Stimulated activated CD4-positive, alpha-beta T cell treated with anti-CD3 and anti-CD28 coated beads, TNF-alpha, amount 100 ng/mL, for 24 hours (primary cell): ENCODE measurements at places on chromosomes 3 and 15.

GRCh38 chr3:162487138-162487537 is 990.5 kb downstream of the OTOL1 start:
- DNase-seq: no peak

- DNase-seq: no peak
Measured at GRCh38 chr3:179021119-179021903, 50.3 kb downstream of the ZMAT3 start.

- DNase-seq: no peak
Measured at GRCh38 chr15:71639471-71639870, 170.9 kb upstream of the NR2E3 start.

DNA sequence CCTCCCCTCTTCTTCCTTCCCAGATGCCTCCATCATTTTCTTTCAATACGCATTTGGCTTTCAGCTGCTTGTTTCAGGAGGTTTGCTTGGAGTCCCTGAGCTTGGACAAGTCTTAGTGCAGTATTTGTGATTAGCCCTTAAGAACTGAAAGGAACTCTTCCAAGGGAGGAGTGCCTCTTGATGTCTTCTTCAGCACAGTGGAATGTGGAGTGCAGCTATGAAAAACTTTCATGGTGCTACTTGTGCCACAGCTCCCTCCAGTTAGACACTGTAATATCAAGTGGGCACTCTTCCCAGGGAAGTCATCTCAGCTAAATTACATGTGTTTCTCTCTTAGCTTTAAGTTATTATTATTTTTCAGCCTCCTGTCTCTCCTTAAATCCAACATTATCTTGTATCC is 173.1 kb downstream of the NECTIN3 start:
- no peak for DNase-seq

DNA sequence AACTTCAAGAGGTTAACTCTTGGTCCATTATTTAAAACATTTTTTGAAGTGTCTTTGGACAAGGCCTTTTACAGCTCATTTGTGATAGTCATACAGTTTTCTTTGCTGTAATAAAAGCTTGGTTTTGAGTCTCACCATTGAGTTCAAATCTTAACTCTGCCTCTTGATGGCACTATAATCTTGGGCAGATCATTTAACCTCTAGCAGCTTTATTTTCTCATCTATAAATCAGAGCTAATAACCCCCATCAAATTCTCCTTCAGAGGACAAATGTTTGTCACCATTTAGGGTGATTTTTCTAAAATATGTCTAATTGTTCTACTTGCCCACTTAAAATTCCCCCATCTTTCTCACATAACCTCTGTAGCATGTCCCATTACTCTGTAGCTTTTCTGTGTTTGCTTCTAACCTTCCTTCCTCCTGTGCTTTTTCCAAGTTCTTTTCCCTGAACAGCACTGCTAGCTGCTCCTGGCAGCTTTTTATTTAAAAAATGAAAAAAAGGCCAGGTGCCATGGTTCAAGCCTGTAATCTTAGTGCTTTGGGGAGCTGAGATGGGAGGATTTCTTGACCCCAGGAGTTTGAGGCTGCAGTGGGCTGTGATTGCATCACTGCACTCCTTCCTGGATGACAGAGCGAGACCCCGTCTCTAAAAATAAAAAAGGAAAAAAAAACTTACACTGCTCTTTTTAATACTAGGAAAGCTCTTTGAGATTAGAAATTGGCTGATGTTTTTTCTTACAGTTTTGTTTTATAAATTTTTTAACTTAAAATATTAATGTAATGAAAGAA is 28.5 kb downstream of the UBE2E1 start:
- DNase-seq: no peak

DNA sequence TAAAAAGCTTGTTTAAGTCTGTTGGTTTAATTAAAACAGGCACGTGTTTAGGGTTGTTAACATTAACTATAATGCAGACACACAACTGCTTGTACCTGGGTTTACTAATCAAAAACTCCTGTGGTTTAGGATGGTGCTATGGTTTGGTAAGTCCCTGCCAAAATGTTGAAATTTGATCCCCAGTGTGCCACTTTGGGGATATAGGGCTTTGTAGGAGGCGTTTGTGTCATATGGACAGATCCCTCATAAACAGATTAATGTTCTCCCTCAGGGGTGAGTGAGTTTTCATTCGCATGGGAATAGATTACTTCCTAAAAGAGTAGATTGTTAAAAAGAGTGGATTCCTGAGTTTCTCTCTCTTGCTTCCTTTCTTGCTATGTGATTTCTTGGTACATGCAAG is 18.7 kb upstream of the GK5 start:
- no peak for DNase-seq

DNA sequence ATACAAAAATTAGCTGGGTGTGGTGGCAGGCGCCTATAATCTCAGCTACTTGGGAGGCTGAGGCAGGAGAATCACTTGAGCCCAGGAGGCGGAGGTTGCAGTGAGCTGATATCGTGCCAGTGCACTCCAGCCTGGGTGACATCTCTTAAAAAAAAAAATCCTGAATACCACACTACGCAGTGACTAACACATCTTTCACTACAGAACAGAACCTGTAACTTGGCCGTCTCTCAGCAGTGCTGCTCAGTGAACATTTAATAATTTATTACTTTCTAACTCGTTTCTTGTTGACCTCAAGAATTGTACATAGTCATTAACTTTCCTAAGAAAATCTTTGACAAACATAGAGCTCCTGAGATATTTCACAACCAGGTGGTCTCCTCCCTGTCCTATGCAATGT is 3.8 kb downstream of the GREM1 start:
- no peak for DNase-seq

- no peak for DNase-seq
Measured at GRCh38 chr3:186520431-186520830, 23.7 kb downstream of the CRYGS start.

GRCh38 chr3:31924610-31925270 is 56.3 kb downstream of the OSBPL10 start:
- DNase-seq: no peak

DNA sequence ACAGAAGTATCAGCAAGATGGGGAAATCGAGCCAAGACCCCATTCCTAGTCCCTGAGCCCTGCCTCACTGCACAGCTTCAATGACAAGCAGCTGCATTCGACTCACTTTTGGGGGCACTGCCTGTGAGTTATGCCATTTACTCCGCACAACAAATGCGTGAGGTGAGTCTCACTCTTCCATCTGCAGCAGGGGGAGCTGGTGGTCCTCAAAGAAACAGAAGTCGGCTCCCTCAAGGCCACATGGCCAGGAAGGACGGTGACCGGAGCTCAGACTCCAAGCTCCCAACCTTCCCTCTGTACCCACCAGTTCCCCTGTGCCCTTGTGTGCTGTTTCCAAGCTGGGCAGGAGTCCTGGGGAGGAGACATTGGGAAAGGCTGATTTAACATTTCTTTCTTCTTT is 127.7 kb upstream of the IQSEC1 start:
- DNase-seq: no peak

DNA sequence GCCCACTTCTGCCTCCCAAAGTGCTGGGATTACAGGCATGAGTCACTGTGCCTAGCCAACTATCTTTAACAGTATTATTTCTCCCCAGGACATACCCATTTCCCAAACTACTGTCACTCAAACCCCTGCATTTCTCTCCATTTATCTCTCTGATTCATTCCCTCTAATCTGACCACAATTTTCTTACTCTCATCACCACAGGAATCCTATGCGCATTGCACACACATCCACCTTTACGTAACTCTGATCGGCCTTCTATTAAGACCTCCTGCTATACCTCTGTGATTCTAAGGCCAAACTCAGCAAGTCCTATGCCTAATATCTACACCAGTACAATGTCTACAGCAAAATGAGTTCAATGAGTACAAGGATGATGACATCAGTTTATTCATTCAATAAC is 235.0 kb downstream of the ULK4 start:
- no peak for DNase-seq

DNA sequence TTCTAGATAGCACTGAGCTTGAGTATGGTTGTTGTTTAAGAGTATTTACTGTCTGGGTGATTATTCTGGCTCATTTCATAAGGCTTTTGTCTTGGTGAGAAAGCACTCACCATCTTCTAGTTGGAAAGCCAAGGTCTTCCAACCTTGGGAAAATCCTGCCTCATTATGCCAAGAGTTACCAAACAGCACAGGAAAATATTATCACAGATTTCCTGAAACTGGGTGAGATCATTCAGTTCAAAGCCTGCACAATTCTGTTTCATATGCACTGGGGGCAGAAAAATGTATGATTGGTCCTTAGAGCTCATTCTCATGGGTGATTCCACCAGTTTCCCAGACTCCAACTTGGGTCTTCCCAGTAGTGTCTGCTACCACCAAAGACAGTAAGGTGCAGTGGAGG is 291.8 kb downstream of the RORA start:
- DNase-seq: no peak

DNA sequence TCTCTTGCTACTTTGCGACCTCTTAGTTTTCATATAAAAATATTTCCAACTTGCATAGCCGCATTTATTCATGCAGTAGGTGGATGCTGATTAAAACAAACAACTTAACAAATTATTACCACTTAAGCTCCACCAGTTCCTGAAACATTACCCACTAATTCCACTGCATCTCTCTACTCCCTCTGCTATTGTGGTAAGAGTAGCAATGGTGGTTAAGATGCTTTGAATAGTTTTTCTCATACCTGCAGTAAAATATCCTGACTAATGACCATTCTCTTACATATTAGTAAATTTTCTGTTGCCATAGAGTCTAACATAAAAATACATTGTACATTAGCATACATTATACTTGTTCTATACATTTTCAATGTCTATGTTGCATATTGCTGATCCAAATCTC is 397.6 kb upstream of the PLSCR5 start:
- no peak for DNase-seq

GRCh38 chr3:72678867-72679266 is 169.4 kb downstream of the SHQ1 start:
- DNase-seq: no peak

- no peak for DNase-seq
Measured at GRCh38 chr15:41606997-41607396, 48.0 kb downstream of the TYRO3 start.

GRCh38 chr3:90031121-90031520 is 923.7 kb downstream of the EPHA3 start:
- no peak for DNase-seq

DNA sequence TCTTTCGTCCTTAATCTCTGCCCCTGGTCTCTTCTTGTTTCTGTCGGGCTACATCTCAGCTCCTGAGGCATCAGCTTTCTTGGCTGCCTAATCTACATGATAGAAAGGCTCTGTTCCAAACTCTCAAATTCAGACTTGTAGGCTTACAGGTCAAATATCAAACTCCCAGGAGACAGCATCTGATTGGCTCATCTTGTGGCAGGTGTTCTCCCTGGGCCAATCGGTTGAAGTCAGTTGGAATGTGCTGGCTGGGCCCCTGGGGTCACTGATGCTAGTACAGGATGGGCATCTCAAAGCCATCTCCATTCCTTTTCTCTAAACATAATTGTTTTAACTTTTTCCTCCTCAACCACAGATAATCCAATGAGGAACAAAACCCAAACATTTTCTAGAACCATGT is 198.7 kb downstream of the CNTN3 start:
- no peak for DNase-seq

DNA sequence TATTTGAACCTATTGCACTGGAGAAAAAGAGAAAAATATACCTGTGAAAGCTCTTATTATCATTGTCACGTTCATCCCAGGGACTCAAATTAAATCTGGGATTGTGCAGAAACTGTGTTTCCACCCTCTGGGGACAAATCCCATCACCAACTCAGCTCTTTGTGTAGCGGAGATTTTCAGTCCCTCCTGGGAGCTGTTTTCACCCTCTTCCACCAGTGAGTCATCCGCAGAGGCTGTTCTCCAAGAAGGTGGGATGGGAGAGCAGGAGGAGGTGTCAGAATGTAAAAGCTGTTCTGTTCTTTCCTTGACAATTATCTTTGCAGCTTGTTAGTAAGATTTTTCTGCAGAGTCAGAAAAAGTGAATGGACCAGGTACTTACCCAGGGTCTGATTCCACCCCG is 28.0 kb downstream of the SV2B start:
- no peak for DNase-seq

DNA sequence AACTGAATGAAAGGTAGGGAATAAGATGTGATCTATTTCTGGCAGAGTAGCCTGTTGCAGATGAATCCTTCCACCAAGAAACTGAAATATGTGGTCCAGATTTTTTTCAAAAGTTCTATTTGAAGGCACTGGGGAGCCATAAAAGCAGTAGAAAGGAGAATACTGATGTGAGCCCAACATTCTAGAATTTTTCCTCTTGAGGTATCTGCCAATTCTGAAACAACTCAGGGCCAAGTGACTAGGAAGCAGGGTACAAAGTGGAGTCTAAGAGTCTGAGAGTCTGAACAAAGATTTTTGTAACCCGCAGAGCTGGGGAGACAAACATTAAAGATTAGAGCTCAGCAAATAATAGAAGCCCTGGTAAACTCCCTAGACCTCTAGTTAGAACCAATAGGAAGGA is 58.3 kb upstream of the SLCO3A1 start:
- DNase-seq: no peak

GRCh38 chr15:100721758-100722550 is 119.6 kb downstream of the ASB7 start:
- DNase-seq: no peak

GRCh38 chr3:123158330-123158729 is 43.4 kb upstream of the SEC22A start:
- no peak for DNase-seq

DNA sequence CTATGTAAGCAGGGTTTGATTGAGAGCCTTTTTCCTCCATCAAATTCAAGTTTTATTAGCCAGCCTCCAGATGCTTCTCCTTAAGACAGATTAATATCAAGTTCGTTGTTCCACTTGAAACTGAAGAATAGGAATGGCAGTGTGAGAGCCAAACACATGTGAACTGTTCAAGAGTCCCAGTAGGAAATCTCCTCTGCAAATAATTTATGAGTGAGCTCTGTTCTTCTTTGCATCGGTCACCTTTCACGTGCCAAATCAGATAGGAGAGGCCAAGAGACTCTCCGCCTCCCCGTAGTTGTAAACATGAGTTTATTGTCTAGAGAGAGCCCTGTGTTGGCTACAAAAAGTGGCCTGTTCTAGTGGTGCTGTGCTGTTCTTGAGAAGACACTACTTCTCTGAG is 372.1 kb upstream of the NR2F2 start:
- DNase-seq: no peak

DNA sequence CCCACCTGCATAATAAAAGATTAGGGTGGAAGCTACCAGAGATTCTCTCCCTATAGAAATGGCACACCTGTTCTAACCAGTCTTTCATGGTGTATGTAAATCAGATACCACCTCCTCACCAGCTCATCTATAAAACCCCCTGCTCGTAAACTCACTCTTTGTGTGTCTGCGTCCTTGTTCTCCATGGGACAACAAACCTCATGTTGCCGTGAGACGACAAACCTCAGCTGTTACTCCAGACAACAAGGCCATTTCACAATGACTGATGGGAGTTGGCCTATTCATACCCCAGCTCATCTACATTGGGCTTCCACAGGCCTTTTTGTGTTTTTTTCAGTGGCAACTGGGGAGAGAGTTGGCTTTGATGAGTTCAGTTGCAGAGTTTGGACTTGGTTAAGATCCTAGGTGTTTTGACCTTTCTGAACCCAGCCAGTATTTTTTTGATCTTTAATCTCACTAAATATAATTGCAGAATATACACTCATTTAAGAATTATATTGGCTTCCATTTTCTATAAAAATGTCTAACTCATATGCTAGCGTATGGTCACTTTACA is 96.6 kb upstream of the LRIG1 start:
- no peak for DNase-seq
